PC-9 (cell line): ENCODE measurements at places on chromosomes 4 and X.
A peak's percentile ranks its signal among the peaks of the same experiment; 100 is the strongest.

GRCh38 chr4:53730031-53730805, 138.9 kb upstream of the LNX1 start:
- DNase-seq = no peak

DNA sequence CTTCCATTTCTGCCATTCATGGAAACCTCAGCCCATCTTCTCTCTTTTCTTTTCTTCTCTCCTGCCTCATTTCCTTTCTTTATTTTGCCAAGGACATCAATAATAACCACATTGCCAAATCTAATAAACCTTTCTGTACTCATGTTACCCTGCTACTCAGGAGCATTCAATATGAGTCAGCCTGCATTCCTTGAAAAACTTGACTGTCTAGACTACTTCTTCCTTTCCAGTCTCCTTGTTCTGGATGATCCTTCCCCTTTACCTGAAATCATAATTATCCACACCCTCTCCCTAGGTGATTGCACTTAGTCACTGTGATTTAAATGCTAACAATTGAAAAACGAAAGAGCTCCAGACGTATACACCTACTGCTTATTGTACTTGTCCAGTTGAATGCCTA, 253.2 kb upstream of the CENPE start:
- peak; percentile 91 for DNase-seq

DNA sequence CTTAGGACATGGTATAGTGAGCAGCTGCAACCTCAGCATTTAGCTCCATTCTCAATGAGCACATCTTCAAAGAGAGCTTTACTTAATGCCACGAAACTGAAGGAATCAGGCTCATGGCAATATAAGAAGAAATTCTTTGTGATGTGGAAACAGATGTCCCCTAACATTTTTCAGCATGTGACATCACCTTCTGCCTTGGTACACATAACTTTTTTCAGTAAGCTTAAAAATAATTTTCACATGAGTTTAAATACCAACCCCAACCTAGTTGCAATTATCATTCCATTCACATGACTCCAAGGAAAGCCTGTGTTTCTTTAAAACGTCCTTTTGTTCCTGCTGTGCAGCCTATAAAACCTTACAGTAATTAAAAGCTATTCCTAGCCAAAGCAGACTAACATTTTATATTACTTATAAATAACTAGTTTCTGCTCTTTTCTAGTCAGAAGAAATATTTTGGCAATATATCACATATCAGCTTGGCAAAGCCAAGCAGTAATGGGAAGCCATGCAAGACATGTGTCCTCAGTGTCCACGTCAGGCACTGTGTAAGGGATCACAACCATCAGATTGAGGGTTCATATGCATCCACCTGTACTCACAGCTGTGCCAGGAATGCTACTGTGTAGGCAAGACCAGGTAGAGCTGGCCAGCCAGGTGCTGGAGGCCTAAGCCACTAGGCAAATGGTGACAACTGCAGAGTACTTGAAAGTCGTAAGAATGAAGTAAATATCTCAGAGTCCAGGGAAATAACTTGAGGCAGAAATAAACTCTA, 466.6 kb downstream of the INPP4B start:
- DNase-seq = peak; percentile 89

- DNase-seq = peak; percentile 29
Observed at GRCh38 chr4:174423257-174423944, 98.9 kb downstream of the HPGD start.

DNA sequence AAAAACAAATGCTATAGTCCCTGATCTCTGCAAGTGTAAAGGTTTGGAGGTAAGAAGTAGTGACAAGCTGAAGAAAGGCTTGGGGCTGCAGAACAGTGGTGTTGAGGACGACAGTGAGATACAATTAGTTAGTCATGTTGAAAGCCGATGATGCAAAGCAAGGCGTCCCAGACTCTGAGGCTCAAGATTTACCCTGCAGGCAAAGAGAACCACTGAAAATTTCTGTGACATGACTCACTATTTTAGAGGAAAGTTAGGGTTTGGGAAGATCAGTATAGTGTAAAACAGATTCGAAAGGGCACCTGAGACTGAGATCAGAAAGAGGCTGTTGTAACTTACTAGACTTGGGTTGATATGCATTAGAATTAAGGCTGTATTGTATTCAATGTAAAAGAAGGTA, 281.3 kb upstream of the FTHL17 start:
- DNase-seq = peak; percentile 20

DNA sequence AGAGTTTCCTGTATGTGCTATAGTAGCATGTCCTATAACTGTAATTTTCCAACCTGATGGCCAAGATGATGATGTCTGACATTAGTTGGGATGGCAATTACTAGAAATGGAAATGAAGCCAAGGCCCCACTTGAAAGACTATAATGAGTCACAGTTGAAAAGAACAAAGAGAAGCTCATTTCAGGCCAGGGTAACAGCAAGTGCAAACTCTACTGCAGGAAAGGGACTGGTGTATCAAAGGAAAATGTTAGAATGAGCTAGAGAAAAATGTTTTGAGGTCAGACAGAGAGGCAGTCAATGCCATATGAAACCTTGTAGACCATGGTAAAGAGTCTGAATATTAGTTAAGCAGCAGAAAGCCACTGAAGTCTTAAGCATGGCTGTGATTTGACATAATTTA, 146.2 kb upstream of the SH3RF1 start:
- no peak for DNase-seq

GRCh38 chr4:40309250-40309774, 25.8 kb upstream of the CHRNA9 start:
- peak; percentile 66 for DNase-seq

DNA sequence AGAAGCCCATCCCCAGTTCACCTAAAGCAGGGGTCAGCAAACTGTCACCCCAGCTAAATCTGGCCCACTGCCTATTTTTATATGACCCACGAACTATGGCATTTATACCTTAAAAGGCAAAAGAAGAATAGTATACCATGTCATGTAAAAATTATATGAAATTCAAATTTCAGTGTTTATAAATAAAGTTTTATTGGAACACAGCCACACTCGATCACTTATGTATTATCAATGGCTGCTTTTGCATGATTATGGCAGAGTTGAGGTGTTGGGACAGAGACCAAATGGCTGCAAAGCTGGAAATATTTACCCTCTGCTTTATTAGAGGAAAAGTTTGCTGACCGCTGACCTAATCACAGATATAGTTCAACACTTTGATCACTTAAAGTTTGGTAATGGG, 59.2 kb upstream of the GATB start:
- no peak for DNase-seq

GRCh38 chrX:41029332-41029731, 55.9 kb upstream of the USP9X start:
- no peak for DNase-seq

GRCh38 chrX:42269186-42269585, 345.8 kb upstream of the CASK start:
- DNase-seq = peak; percentile 40

DNA sequence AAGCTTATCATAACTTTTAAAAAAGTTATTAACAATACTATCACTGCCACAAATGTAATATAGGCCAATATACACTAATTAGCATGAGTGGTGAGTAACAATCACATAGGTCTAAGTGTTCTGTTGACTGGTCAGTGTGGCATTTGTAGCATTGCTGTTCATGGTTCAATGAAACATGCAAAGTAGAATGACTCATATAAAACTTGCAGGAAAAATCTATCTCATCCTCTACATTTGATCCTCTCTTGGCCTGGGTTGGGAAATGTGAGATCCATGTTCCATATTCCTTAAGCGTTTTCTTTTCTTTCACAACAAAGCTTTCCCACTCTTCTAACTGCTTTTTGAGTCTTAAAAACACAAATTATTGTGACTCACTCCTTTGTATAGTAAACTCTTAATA, 1418.7 kb downstream of the FSTL5 start:
- DNase-seq = no peak

- no peak for DNase-seq
Observed at GRCh38 chr4:126647756-126648397, 984.9 kb upstream of the INTU start.

- peak; percentile 39 for DNase-seq
Observed at GRCh38 chr4:185256446-185256845, 47.0 kb downstream of the SNX25 start.

GRCh38 chrX:7269991-7270390, 122.0 kb upstream of the PUDP start:
- no peak for DNase-seq

DNA sequence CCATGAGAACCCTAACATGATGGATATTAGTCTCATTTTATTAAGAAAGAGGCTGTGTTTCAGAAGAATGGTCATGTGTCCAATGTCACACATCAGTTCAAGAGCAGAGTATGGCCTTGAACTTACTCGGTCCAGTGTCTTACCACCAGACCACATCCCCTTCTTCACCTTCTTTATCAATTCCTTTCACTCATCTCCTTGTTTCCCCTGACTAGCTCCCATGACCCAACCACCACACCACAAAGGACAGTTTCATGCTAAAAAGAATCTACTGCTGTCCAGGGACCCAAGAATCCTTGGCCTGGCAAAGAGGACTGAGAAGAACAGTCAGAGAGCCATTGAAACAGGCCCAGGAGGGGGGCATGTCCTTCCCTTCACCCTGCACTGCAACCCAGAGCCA, 33.6 kb upstream of the MSN start:
- no peak for DNase-seq

- DNase-seq = no peak
Observed at GRCh38 chr4:137451172-137451825, 81.0 kb downstream of the PCDH18 start.
